WTC11 (cell line): ENCODE measurements at places on chromosomes 16 and 17. TPM values are rescaled to one million over a fixed set of nuclear protein-coding genes. Genes with fewer than 3 reads are reported as not detected.

Gene USP7
- total RNA-seq = 153 to 211 TPM (median 161 TPM) in 3 replicates

DNA sequence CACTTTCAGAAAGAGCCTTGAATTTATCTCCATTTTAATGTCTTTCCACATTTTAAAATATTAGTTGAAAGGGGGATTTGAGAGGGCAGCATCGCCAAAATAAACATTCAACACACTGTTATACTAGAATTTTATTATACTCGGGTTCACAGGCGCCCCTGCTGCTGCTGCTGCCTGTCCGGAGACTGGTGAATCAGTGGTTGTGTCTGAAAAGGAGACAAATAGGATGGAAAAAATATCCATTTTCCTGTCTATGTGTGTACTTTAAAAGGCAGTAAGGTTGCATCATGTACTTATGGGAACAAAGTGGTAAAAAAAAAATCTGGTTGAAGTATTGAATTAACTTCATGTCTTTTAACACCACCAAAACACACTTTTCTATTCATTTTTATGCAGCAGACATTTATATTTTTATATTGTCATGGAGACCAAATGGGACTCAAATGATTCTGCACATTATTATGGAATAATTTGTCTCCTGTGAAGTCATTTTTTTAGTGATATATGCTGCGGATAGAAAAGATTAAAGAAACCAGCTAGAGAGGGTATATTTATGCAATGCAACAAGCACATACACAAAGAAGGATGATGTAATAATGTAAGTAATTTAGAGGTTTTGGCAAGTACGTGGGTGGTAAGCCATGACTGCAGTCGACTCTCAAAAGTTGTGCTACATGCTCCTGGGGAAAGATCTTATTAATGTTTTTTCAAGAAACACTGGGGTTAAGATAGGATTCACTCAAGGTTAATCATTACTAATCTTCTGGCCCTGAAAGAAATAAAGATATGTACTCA is 759.0 kb upstream of the SOX9 start:
- no peak for DNase-seq

Gene HS3ST3A1
- 5.2 to 9.7 TPM (median 5.9 TPM) in 3 replicates for total RNA-seq

GRCh38 chr16:30406795-30407101 is 658 bp upstream of the ZNF771 start:
- DNase-seq = no peak

GRCh38 chr16:3846595-3847091 is 33.9 kb downstream of the CREBBP start:
- DNase-seq = no peak

- no peak for DNase-seq
These were observed 29.8 kb downstream of the LIG3 start for GRCh38 chr17:35010093-35010492.

Gene GPATCH8
- 51.9 to 52.4 TPM (median 51.9 TPM) in 3 replicates for total RNA-seq

- DNase-seq = no peak
These were observed 8.3 kb upstream of the CDRT15 start for GRCh38 chr17:14245002-14245401.

Gene FA2H
- 6.0 to 10.9 TPM (median 6.6 TPM) in 3 replicates for total RNA-seq

DNA sequence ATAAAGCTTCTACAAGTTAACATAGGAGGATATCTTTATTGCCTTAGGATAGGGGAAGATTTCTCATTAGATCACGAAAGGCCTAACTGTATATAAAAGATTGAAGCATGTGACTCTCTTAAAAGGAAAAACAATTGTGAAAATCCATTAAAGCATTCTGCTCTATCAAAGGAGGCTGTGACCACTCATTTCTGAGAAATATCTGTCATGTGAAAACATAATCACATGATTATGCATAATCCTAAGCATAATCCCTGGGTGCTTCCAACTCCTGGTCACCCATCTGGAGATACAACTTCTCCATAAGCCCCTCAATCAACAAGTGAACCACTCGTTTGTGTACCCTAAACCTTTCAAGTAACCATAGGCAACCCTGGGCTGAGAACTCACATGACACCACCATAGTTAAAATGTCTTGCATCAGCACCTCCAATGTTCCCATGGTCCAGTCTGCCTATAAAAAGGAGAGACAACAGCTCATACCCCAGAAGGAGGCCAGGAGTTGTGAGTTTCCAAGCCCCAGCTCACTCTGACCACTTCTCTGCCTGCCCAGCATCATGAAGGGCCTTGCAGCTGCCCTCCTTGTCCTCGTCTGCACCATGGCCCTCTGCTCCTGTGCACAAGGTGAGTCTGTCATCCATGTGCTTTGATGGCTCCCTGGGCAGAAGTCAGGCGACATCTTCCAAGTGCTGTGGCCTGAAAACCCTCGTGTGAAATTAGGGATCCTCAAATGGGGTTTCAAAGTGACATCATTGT is at the start of gene CCL18:
Gene CCL18, plus strand, starts transcription at position 487 of the 756 bp plus-strand sequence. Its CDS starts 71 bp downstream, at position 558.
- DNase-seq = no peak

Gene PGAP3
- total RNA-seq = 24.3 to 25.7 TPM (median 24.9 TPM) in 3 replicates

DNA sequence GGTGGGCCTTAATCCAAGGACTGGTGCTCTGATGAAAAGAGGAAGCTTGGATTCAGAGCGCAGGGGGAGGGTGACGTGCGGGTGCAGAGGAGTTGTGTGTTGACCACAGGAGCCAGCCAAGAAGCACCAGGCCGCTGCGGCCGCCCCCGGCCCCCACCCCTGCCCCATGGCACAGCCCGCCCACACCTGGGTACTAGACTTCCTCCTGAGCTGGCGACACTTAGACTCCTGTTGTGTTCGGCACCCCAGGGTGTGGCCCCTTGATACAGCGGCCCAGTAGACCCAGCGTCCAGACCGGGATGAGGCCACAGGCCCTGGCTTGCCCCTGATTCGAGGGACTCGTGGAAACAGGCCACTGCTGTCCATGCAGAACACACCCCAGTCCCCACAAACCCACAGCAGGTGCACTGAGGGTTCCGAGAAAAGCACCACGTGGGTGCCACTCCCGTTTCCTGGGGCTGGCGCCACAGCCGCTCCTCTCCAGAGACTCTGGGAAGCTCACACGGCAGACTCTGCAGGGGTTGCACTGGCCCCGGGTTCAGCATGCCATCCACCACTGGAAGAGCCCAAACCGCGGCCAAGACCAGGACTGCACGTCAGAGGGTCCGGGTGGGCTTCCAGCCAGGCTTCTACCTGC is 5.7 kb upstream of the SNAI3 start:
- no peak for DNase-seq

- no peak for DNase-seq
These were observed 10.5 kb downstream of the PDILT start for GRCh38 chr16:20393801-20394577.

- DNase-seq = no peak
These were observed 32.5 kb downstream of the PHKB start for GRCh38 chr16:47493381-47494337.

DNA sequence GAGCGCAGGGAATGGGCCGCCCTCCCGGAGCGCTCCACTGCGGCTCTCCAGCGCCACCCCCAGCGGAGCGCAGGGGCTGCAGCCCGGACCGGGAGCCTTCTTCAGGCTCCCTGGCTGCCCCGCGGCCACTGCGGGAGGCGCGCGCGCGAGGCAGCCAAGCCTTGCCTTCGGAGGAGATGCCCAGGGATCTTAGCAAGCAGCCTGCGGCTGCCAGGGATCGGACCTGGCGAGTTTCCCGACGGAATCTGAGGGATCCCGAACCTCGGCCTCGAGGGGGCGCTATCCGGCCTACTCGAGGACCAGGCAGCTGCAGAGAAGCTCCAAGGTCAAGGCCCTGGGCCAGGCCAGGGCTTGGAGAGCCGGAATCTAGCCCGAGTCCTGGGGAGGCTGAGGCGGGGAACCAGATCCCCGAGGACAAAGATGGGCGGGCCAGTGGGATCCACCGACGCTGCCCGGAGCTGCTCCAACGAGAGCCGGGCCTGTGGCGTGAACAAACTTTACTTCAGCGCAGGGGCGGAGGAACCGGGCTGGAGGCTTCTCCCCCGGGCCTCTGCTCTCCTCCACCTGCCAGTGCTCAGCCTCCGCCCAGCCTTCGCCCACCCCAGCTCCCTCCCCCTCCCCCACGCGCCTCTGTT is at the start of gene IRX6:
Gene IRX6, plus strand, starts transcription at position 567 of the 635 bp plus-strand sequence. CDS start 889 bp downstream, outside the sequence.
- DNase-seq = peak; percentile 87

DNA sequence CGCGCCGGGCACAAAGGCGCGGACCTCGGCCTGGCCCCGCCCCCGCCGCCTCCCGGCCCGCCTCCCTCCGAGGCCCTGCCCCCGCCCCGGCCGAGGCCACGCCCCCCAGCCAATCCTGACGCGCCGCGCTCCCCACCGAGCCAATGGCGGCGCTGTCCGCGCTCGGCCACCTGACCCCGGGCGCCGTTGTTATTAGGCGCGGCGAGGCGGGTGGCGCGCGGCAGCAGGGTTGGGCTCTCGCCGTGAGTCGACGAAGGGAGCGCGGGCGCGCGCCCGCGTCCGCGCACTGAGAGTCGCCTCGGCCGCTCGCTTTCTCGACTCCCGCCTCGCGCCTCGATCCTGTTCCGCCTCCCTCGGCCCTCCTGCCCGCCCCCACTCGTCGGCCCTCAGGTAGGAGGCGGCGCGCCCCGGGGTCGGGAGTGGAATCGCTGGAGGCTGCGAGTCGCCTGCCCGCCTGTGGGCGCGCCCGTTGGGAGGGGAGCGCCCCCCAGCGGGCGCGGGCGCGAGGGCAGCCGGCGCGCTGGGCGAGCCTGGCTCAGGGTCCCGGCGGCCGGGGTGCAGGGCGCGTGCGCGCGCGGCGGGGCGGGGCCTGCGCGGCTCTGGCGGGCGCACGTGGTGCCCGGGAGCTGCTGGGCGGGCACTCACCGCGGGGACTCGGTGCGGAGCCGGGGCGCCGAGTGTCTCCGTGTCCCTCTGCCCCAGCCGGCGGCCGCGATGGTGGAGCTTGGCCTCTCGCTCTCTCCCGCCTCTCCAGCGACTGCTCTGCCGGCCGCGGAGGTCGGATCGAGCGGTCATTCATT is 405 bp upstream of the CBLN1 start:
- DNase-seq = peak; percentile 92

GRCh38 chr16:81635063-81635937 is 143.8 kb upstream of the PLCG2 start:
- DNase-seq = no peak

Gene TMEM235
- total RNA-seq = 0.24 to 0.41 TPM (median 0.27 TPM) in 3 replicates

Gene ENPP7
- total RNA-seq = 0.11 TPM in 1 of 3 replicates, not detected in the others

GRCh38 chr17:78958641-78959127 is 21.0 kb downstream of the LGALS3BP start:
- no peak for DNase-seq

DNA sequence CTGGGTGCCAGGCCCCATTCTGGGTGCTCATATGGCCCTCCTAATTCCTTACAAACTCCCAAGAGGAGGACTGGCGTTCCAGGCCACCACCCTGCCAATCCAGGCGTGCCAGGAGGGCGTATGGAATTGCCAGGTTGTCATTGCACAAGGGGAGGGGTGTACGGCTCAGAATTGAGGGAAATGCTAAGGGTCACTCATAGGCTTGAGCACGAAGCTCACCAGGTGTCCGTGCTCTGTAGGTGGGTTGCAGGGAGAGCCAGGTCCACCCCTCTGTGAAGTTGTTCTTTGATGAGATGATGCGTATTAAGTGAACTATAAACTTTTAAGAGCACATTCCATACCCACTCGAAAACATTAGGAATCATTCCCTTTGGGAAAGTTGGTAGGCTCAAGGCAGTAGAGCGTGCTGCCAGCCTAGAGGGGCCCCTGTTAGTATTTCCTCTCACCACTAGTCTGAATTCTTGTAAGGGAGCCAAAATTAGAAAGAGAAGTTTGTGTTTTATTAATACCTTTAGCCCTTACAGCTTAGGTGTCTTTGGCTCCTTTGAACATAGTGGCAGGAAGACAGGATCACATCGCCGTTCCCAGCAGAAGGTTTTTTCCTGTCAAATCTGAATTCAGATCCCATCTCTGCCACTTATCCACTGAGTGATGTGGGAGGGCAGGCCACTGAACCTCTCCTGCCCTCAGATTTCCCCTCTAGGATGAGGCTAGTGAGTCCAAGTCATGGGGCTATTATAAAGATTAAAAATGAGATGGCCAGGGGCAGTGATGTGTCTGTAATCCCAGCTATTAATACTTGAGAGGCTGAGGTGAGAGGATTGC is 38.7 kb upstream of the NFAT5 start:
- DNase-seq = no peak

Gene TSPOAP1
- total RNA-seq = 10.9 to 19.0 TPM (median 16.4 TPM) in 3 replicates

DNA sequence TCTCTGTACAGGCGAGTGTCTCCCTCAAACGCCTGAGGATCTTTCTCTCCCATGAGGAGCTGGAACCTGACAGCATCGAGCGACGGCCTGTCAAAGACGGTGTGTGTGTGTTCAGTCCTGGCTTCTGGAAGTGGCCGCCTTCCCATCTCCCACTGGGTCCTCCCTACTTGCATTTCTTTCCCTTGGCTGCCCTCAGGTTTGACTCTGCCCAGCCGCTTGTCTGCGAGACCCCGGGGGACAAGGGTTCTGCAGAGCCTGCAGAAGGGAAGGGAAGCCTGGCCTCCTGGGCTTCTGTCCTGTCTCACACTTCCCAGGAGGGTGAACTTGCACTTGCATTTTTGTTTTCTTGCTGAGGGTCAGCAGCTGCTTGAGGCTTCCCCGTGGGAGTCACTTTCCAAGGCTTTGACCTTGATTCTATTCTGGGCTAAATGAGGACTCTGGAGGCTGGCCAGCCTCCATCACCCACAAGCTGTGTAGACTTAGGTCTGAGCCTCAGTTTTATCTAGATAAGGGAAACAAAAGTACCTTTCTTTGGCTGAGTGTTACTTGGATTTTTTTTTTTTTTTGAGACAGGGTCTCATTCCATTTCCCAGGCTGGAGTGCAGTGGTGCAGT is 122.3 kb downstream of the ABCC1 start:
- DNase-seq = no peak

Gene SSH2
- 13.6 to 16.7 TPM (median 14.3 TPM) in 3 replicates for total RNA-seq

Gene CHST6
- 20.2 to 23.2 TPM (median 23.1 TPM) in 3 replicates for total RNA-seq

DNA sequence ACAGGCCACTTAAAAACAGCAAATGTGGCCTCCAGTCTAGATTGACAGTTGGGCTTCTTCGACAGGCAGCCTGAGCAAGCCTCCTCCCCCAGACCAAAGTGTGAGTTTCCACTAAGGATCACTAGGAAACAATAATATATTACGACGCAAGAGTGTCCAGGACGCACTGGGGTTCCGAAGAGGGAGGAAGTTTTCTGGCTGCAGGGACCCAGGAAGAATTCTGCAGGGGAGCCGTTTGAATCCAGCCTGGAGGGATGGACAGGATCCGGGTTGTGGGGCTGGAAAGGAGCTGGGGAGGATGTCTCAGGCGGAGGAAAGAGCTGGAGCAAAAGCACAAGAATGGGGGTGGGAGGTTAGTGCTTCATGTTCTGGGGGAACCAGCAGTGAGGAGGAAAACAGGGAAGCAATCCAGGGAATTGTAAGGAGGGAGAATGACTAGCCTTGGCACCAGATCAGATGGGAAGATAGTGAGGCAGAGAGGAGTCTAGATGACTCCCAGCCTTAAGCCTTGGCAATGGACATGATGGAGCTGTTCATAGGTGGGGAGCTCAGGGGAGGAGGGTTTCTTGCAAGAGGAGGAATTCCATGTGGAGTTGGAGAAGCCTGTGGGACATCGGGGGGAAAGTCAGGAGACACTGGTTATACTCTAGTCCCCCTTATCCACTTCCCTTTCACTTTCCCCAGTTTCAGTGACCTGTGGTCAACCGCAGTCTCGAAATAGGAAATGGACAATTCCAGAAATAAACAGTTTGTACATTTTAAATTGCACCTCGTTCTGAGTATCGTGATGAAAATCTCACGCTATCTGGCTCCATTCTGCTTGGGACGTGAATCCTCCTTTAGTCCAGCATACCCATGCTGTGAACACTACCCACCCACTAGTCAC is 26.6 kb downstream of the NGFR start:
- DNase-seq = peak; percentile 4
